ENCODE measurements at places on chromosomes 5 and 9.

GRCh38 chr5:82628364-82628910, 350.3 kb upstream of the RPS23 start:
- DNase-seq, result no peak

DNA sequence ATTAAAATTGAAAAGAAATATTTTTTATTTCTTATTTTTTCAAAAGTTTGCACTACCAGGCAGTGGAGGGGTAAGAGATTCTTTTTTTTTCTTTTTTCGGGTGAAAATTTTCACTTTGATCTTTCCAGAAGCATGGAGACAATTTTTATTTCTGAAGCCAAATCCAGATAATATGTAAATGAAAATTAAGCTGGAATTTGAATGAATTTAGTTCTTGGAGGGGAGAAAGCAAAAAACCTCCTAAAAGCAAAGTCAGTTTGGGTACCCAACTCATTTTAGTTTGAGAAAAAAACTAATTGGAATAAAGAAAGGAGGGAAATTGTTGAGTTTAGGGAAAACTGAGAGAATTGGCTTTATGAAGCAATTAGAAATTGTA, 872 bp downstream of the ZNF618 start:
- no peak for DNase-seq

GRCh38 chr5:15371184-15371583, 128.8 kb upstream of the FBXL7 start:
- no peak for DNase-seq

DNA sequence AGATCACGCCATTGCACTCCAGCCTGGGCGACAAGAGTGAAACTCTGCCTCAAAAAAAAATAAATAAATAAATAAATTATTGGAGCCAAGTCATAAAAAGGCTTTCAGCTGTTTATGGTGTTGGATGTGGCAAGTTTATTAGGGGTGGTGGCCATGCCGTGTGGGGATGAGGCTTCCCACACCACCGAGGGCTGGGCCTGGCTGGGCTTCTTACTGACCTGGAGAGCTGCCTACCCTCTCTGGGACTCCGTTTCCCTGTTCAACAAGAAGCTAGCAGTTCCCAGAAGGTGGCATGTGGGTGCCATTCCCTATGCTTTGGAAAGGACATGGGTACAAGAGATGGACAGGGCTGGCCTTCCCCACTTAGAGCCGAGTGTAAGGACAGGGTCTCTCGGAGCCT, 22.6 kb downstream of the GPRIN1 start:
- no peak for DNase-seq

- no peak for DNase-seq
Observed at GRCh38 chr5:139659695-139660101, 11.5 kb downstream of the CXXC5 start.

DNA sequence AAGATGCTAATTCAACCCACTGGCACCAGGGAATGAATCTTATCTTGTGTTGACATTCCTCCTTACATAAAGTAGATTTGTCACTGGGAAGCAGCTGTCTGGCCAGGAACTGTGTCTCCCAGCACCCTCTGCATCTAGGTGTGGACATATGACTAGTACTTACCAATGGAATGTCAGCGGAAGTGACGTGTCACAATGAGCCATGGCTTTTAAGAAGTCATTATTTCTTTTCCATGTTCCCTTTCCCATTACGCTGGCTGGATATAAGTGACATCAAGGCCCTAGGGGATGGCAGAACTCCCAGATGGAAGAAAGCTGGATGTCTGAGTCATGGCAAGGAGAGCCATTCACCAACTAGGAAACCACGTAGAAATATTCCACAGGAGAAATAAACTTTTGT, 84.7 kb upstream of the MAST4 start:
- no peak for DNase-seq

DNA sequence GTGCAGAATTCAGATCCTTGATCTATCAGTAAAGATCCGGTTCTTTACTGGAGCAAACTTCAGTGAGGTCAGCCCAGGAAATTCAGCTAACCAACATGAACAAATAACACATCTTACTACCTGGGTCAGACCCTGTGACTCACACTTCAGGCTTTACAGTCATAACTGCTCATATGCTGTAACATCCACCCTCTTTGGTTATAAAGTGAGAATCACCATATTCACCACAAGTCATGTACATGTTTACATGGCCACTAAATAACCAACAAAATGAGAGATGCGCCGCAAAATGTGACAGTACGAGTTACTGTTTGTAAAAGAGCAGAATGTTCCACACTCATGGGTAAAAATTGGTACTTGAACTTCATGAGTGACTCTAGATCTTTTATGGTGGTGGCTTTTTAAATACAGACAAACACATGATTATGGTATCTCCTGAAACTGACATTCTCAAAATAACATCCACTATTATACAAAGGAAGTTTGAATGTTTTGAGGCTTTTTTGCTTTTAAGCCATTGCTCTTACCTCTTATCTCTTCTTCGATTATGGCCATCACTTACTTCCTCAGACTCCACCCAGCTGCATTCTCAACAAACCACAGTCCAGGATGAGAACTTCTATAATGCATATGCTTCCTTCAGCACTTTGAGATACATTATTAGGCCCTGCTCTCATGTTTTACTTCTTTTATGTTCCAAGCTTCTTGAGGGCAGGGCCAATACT, 516.6 kb downstream of the RAB3C start:
- DNase-seq, result no peak

- no peak for DNase-seq
Observed at GRCh38 chr9:127162864-127163365, 40.5 kb upstream of the ANGPTL2 start.

DNA sequence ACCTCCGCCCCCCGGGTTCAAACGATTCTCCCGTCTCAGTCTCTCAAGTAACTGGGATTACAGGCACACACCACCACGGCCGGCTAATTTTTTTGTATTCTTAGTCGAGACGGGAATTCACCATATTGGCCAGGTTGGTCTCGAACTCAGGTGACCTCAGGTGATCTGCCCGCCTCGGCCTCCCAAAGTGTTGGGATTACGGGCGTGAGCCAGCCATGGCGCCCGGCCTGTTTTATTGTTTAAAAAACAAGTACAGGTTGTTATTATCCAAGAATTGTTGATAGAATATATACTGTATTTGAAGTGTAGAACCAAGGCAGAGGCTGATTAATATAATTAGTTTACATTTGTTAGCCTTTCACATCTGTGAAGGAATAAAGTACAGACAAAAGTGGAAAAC, 8.9 kb downstream of the PARP8 start:
- DNase-seq, result no peak

GRCh38 chr9:138071731-138072130, 194.1 kb downstream of the CACNA1B start:
- DNase-seq, result no peak

- DNase-seq, result no peak
Observed at GRCh38 chr9:88960632-88961031, 30.6 kb upstream of the S1PR3 start.

GRCh38 chr5:179192891-179193470, 132.8 kb downstream of the ZNF354C start:
- no peak for DNase-seq

- DNase-seq, result no peak
Observed at GRCh38 chr5:387491-388265, 55.3 kb upstream of the EXOC3 start.

DNA sequence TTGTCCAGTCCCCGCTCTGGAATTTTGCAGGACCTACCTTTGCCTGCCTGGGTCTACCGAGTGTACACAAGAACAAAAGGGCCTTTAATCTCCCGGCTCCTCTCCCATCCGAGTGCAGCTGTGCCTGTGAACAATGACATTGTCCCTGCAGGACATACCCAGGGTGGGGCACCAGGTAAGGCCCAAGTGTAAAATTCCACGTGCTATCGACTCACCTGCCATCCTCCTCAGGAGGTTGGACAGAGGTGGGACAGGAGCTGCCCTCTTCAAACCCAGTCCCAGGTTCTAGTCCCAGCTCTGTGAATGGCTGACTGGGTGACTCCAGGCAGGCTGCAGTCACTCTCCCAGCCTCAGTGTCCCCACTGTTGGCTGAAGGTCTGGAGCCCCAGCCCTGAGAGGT, 159.6 kb upstream of the ALDH1B1 start:
- DNase-seq, result no peak

DNA sequence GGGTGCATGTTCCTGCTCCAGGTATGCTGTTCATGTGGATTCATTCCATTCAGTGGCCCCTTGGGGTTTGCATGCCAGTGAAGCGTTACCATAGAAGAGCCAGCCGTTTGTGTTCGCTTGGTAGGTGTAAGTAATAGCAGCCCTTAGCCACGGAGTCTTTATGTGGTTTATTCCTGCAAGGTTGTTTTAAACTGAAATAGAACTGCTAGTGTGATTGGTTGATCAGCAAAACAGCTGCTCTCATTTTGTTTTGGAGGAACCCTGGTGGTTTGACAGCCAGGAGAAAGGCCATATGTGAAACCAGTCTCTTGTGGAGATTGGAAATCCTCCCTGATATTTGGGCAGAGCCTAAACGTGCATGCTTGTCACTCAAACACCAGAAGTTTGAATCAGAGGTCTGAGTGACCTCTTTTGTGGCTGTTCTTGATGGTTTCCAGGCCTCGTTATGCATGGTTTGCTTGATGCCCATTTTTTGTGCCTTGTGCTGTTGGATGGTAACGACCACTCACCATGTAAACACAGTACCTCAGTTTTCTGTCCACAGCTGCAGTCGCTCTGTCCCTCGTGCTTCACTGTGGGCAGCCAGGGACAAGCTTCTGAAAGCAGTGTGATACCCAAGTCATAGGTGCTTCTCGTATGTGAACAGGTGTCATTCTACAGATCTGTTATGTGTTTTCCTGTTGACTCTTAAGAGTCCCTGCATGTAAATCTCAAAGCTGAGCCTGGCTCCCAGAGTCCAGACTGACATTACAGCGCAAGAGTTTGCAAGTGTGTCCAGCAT, 58.3 kb upstream of the NXNL2 start:
- no peak for DNase-seq

DNA sequence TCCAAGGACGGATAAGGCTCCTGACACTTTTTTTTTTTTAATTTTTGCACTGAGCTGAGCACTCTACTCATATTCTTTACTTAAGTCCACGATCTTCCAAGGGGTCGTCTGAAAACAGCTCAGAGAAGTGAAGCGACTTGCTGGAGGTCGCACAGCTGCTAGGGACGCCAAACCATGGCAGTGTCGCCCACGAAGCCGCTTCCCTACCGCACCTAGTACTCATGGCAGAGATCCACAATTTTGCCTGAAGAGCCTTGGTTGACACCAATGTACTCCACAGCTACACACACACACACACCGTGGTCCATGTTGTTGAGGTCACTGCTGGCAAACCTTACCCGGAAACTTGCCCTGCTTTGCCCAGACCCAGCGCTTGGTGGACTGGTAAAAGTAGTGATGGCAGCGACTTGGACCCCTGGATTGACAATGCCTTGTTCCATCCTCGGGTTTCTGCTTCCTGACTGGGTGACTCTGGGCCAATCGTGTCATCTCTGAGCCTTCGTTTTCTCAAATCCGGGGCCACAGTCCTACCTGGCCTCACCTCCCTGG, 521 bp upstream of the SLIT3 start:
- DNase-seq, result no peak

DNA sequence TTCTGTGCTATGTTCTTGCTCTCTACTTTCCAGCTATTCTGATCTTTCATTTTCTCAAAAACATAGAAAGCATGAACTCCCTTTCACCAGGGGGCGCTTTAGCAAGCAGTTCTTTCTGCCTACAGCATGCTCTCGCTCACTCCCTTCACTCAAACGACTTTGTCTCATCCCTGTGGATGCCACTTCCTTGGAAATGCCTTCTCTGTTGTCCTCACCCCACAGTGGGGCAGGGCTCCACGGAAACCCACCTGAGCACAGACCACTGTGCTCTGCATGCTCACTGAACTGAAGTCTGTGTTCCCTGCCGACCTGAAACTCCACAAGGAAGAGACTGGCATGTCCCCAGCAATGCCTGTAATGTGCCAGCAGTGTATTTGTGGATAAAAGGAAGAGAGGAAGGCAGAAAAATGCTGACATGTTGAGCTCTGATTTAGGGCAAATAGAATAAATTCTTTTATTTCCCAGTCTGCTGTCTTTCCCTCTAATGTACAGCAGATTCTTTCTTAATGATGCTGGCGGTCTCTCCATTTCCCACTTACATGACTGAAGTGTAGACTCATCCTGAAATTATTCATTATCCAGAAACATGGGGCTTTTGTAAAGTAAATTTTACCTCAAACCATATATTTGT, 4.9 kb upstream of the ROR2 start:
- no peak for DNase-seq

DNA sequence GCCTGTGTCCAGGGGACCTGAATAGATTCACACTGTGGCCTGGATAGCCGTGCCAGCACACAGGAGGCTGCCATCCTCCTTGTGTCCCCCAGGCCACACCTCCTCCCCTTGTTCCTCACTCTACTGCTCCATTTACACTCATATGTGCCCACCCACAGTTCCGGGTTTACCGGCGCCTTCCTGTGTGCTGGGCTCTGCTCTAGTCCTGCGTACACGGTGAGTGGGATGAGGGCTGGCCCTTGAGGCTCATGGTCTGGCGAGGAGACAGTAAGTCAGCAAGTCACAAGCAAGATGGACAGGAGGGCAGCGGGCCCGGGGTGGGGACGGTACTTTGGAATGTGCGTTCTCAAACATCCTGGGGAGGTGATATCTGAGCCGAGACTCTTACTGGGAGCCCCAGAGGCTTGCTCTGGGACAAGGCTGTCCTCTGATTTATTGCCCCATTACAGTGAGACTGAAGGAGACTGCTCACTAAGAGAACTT, 32.4 kb upstream of the NXNL2 start:
- DNase-seq, result no peak

DNA sequence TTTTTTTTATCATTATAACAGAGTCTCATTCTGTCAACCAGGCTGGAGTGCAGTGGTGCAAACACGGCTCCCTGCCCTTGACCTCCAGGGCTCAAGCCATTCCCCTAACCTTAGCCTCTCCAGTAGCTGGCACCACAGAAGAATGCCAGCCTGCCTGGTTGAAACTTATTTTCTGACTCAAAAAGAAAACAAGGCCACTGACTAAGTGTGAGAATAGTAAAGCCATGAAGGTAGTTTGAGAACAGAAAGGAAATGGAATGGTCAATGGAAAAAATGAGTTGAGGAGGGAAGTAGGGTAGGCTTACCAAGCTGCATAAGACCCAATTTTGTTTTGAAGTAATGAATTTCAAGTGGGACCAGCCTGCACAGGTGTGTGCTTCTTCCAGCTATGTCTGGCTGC, 82.8 kb upstream of the RORB start:
- no peak for DNase-seq

- DNase-seq, result no peak
Observed at GRCh38 chr5:96316487-96316886, 116.6 kb downstream of the PCSK1 start.

- no peak for DNase-seq
Observed at GRCh38 chr5:77560677-77561263, 68.7 kb upstream of the WDR41 start.

GRCh38 chr9:93680443-93681268, 104.3 kb downstream of the PHF2 start:
- DNase-seq, result no peak

DNA sequence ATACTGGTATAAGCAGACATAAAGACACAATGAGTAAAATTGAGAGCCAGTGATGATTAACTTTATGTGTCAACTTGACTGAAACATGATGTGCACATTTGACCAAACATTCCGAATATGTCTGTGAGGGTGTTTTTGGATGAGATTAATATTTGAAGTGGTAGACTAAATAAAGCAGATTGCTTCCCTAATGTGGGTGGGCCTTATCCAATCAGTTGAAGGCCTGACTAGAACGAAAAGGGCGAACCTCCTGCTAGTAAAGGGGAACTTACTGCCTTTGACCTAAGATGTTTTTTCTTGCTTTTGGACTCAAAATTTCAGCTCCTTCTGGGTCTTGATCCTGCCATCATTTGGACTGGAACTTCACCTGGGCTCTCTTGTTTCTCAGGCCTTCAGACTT, 1387.7 kb upstream of the CDH6 start:
- DNase-seq, result no peak

- DNase-seq, result no peak
Observed at GRCh38 chr5:93800988-93801811, 59.8 kb upstream of the POU5F2 start.

GRCh38 chr9:32783168-32783891, at the start of gene TMEM215:
Gene TMEM215 (plus strand): TSS chr9:32783540. CDS start chr9:32784184, 644 bp downstream.
- no peak for DNase-seq

All from SIG-M5 (cell line).